Stimulated activated naive CD8-positive, alpha-beta T cell treated with anti-CD3 and anti-CD28 coated beads, Interleukin-15, Interleukin-2, amounts not matched to agents 100 U/mL and 50 U/mL, for 24 hours (primary cell): ENCODE measurements at places on chromosomes 11 and 22.

- no peak for DNase-seq
These were observed 5.9 kb downstream of the YPEL4 start for GRCh38 chr11:57643802-57644201.

GRCh38 chr11:67289651-67290479 is 762 bp downstream of the ANKRD13D start:
- DNase-seq = no peak

GRCh38 chr11:76293189-76293631 is 86.9 kb upstream of the WNT11 start:
- DNase-seq = peak; percentile 35

DNA sequence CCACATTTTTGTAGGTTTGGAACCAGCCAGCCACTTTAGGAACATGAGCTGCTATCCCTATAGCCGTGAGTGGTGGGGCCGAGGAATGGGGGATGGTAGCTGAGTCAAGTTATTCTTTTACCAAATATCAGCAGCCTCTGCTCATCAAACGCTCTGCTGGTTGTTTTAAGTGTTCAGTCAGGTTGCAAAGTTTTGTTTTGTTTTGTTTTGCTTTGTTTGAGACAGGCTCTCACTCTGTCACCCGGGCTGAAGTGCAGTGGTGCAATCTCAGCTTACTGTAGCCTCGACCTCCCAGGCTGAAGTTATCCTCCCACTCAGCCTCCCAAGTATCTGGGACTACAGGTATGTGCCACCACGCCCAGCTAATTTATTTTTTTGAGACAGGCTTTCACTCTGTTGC is 14.4 kb downstream of the CABIN1 start:
- no peak for DNase-seq

- no peak for DNase-seq
These were observed 23.7 kb upstream of the SLC36A4 start for GRCh38 chr11:93221539-93221938.
